ENCODE measurements at places on chromosomes 4 and X.

DNA sequence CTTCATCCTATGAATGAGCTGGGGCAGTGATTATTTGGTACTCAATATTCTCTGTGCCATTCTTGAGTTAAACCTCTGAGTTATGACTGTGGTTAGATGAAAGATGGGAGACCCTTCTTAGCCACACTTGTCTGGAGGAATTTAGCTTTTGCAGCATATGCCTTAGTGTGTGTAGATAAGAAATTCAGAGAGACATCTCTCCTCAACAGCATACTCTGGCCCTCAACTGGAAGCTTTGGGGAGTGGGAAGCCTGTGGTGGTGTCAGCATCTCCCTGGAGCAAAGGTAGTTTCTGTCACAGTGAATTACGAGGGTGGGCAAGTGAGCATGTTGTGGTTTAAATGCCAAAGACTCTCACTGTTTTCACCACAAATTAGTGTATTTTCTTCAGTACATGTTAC is 58.7 kb downstream of the UGT2A3 start:
- no peak for DNase-seq

DNA sequence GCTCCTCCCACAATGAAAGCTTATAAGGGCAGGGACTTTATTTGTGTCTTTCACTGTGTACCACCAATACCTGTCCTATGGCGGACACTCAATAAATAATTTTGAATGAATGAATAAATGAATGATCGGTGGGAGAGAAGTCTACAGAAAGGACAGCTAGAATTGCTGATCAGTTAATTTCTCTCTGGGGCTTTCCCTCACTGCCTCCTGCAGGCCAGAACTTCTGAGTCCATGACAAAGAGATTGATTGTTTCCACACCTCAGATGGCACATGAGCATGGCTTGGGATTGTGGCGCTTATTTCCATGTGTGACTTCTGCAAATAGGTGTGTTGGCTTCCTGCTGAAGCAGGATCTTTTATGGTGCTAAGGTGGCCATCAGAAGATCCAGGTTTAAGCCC is 6.3 kb downstream of the FAM47E start:
- no peak for DNase-seq

DNA sequence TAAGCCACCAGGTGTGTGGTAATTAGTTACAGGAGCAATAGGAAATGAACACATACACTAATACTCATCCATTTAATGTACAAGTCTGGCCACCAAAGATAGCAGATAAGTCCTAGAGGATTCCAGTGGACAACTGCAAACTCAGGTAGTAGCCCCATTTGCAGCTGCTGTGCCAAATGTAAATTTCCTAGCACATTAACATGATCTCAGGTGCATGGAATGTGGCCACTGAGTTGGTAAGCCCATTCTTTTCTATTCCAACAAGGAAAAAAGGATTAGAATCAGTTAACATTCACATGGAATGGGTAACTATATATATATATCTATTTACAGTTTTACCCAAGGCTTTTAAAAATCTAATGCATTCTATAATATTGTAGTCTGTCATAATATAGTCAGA is 23.3 kb upstream of the FRAS1 start:
- no peak for DNase-seq

DNA sequence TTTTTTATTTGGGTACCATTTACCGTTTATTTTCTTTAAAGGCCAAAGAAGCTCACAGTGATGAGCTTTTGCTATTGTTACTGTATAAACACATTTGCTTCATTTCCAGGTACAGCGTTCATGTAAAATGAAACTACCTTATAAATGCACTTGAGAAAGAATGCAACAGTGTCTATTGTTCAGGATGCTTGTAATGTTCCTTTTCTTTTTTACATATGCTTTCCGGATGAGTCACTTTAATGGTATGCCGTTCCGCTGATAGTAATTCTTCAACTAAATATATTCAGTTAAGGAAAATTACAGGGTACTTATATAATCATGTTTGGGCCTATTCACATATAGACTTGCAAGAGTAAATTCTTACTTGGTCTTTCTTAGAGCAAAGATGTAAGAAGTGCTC is 354.9 kb downstream of the RPA4 start:
- DNase-seq: no peak

GRCh38 chrX:110157444-110157843 is 154.5 kb downstream of the TMEM164 start:
- no peak for DNase-seq

DNA sequence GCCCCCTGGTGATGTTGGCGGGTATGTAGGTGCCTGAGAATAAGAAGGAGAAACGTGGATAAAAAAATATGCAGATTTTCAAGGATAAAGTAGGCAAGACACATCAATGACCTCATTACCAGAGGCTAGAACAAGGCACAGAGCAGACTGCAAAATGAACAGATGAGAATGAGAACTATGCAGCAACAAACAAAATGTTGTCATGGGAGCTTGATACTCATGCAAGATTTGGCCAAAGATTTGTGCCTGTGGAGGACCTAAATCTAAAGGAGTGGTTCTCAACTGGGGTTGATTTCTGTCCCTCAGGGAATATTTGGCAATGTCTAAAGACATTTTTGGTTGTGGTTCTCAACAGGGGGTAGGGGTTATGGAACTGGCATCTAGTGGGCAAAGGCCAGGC is 177.3 kb downstream of the FRMPD4 start:
- DNase-seq: no peak

- DNase-seq: peak; percentile 18
Observed at GRCh38 chr4:37453281-37453998, 208.9 kb downstream of the NWD2 start.

DNA sequence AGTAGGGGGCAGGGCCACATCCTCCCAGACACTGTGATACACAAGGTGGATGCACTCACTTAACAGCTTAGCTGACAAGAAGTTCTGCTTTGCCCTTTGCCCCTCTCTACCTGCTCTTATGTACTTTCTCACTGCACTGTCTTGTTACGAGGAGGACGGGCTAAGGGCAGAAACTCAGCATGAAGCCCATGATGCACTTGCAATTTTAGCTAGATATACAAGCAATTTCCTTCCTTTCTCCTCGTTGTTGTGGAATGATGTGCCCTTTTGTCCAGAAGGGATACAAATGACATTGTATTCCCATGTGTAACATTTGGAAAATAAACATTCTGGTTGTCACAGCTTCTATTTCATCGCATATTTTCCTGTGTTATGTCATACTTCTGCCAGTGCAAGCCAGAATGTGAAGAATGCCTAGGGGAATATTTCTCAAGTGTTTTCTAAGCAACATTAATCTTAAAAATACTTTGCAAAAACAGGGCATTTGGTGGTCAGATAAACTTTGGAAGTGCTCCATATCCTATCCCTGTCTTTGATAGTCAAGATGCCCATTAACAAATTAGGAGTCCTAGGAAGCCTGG is 47.2 kb downstream of the MAOA start:
- DNase-seq: no peak

DNA sequence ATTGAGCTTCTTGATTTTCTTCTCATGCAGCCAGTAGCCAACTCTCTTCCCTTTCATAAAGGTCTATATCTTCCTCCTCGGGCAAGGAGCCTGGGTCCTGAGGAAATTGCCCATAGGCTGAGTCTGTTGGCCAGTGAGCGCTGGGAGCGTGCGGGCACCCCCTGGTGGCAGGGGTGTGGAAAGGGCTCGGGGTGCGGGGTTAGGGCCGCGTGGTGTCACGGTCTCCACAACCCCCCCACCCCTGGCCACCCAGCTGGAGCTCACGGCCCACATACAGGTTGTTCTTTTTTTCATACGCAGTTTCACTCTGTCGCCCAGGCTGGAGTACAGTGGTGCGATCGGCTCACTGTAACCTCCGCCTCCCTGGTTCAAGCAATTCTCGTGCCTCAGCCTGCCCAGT is 13.1 kb downstream of the RBM10 start:
- no peak for DNase-seq

DNA sequence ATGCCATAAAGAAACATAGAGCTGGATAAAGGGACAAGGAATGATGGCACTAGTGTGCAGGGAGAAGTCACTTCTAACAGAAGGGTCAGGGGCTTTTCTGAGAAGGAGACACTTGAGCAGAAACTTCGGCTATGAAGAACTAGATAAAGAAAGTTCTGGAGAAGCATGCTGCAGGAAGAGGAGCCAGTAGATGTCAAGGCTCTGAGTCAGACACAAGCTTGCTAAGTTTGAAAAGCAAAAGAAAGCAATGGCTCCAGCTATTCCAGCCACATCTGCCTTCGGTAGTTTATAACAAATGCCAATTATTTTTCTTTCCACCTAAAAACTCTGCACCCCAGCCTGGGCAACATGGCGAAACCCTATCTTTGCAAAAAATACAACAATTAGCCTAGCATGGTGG is 7.5 kb downstream of the NUDT6 start:
- DNase-seq: no peak

GRCh38 chr4:170248576-170248975 is 158.8 kb upstream of the AADAT start:
- no peak for DNase-seq

DNA sequence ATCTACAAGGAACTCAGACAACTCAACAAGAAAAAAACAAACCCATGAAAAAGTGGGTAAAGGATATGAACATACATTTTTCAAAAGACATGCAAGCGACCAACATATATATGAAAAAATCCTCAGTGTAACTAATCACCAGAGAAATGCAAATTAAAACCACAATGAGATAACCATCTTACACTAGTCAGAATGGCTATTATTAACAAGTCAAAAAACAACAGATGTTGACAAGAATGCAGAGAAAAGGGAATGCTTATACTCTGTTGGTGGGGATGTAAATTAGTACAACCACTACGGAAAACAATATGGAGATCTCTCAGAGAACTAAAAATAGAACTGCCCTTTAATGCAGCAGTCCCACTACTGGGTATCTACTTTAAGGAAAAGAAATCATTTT is 12.1 kb downstream of the NIPAL1 start:
- DNase-seq: no peak

DNA sequence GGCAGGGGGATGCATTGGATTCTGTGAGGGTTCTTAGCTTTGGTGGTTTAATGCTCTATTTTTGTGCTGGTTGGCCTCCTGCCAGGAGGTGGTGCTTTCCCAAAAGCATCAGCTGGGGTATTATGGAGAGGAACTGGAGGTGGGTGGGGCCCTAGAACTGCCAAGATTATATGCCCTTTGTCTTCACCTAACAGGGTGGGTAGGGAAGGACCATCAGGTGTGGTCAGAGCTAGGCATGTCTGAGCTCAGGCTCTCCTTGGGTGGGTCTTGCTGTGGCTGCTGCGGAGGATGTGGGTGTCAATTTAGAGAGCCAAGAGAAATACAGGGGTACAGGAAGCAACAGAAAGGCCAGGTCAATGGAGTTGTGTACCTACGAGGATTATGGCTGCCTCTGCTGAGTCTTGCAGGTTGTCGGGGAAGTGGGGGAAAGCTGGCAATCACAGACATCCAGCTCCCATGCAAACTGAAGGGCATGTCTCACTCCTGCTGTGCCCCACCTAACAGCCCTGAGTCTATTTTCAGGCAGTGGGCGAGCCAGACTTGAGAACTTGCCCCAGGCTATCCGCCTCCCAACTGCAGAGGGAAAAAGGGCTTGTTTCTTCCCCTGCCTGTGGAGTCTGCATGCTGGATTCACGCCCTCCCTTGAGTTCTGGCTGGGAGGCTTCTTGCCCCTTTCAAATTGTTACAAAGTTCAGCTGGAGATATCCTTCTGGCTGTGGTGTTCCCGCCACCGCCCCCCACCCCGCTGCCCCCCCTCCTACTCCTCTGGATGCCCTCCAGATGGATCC is 212.0 kb downstream of the COMMD8 start:
- no peak for DNase-seq

GRCh38 chr4:88054229-88054628 is 46.8 kb downstream of the PKD2 start:
- DNase-seq: no peak

GRCh38 chr4:150577796-150578195 is 4.2 kb upstream of the MAB21L2 start:
- DNase-seq: no peak

GRCh38 chr4:155532373-155533085 is 134.1 kb upstream of the GUCY1A1 start:
- no peak for DNase-seq

DNA sequence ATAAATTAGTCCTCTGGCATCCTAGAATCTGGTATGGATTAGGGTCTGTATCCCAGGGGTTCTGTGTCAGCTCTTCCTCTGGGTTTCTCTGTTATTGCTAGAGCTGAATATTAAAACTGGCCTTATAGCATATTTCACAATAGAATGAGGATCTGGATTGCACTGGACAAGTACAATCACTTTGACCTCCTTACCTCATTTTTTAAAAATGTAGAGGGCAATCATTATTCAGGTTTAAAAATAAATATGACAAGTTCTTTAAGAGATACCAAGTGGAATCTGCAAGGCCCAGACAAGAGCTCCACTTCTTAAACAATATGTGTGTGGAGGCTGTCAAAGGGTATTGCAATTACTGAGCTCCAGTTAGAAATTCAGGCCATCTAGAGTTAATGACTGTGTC is 1.4 kb downstream of the PALLD start:
- no peak for DNase-seq

DNA sequence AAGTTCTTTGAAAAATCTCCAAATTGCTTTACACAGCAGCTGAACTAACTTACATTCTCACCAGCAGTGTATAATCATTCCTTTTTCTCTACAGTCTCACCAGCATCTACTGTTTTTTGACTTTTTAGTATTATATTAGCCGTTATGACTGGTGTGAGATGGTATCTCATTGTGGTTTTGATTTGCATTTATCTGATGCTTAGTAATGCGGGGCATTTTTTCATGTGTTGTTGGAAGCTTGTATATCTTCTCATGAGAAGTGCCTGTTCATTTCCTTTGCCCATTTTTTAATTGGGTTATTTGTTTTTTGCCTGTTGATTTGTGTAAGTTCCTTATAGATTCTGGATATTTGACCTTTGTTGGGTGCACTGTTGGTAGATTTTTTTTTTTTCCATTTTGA is 931.7 kb downstream of the CENPC start:
- no peak for DNase-seq

DNA sequence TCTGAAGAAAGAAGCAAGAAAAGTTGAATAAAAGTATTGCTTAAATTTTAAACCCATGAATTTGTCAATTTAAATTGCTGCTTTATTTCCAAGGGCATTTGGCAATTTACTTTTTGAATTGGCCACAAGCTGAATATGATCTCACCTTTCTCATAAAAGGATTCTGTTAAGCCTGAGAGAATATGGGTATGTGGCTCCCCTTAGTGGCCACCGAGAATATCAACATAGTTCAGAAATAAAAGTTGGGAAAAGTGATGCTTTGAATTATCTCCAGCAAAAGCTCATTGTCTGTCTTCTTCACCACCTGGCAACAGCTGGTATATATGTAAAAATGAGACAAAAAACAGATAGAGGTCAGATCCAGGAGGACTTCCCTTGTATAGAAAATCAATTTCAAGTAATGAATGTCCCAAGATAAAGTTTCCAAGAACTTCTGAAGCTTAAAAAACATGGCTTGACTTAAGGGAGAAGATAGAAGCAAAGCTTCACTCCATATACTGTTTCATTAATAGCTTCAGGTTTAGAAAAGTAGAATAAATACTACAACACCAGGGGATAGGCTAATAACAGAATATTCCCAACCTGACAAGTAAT is 290.7 kb upstream of the FAM241A start:
- no peak for DNase-seq

DNA sequence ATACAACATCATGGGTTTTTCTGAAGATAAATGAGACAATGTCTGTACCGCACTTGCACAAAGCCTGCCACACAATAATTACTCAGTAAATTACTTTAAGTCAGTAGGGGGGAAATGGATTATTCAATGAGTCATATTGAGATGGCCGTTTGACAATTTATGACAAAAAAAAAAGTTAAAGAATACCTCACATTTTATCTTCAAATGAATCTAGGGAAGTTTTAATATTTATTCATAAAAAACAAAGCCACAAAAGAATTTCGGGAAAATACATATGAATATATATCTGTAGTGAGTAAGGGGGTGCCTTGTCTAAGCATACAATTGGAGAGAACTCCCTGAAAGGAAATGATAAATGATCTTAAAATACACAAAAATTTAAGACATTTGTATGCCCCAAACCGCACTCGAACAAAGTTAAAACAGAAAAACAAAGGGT is 197.0 kb upstream of the SLC7A11 start:
- DNase-seq: no peak
